T-helper 17 cell (primary cell): ENCODE measurements at places on chromosomes 6 and 20. TPM values are rescaled to one million over a fixed set of nuclear protein-coding genes. Genes with fewer than 3 reads are reported as not detected.

DNA sequence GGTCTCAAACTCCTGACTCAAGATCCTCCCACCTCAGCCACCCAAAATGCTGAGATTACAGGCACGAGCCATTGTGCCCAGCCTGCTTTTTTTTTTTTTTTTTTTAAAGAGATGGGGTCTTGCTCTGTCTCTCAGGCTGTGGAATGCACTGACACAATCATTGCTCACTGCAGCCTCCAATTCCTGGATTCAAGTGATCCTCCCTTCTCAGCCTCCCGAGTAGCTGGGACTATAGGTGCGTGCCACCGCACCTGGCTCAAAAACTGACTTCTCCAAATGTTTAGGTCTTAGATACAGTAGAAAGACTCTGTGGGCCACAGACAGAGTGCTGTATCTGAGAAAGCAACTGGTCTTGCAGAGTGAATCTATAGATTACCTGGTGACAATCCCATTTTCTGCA is 31.1 kb upstream of the SLC4A11 start:
- no peaks in the 10 kb centered on the region for H3K27me3 ChIP-seq
- H3K36me3 ChIP-seq = peaks cover 2% of the 10 kb centered on the region
- H3K4me3 ChIP-seq = no peak overlapping the region
- no peak for DNase-seq
- no peak overlapping the region for H3K27ac ChIP-seq
- H3K4me1 ChIP-seq = no peaks in the 10 kb centered on the region

- H3K27ac ChIP-seq = no peak overlapping the region
- peaks cover 21% of the 10 kb centered on the region for H3K4me1 ChIP-seq
- H3K4me3 ChIP-seq = no peak overlapping the region
- DNase-seq = no peak
- no peaks in the 10 kb centered on the region for H3K27me3 ChIP-seq
Observed at GRCh38 chr6:257031-257725, 35.1 kb upstream of the DUSP22 start.

DNA sequence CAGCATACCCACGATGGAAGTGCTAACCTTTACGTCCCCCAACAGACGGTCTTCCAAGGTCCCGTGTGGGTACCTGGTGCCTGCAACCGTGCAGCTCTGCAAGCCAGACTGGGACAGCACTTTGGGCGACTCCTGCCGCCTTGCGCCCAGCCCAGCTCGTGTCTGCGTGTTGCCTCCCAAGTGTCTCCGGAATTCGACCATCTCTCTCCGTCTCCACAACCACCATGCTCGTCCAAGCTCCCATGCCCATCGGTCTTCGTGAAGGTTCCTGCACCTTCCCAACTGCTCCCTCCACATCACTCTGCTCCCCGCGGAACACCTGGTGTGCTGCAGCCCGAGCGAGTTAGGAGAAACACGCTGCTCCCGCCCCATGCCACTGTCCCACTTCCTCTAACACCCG is 173.2 kb upstream of the AFDN start:
- H3K27me3 ChIP-seq = no peaks in the 10 kb centered on the region
- H3K36me3 ChIP-seq = no peaks in the 10 kb centered on the region
- DNase-seq = no peak
- no peak overlapping the region for H3K27ac ChIP-seq

DNA sequence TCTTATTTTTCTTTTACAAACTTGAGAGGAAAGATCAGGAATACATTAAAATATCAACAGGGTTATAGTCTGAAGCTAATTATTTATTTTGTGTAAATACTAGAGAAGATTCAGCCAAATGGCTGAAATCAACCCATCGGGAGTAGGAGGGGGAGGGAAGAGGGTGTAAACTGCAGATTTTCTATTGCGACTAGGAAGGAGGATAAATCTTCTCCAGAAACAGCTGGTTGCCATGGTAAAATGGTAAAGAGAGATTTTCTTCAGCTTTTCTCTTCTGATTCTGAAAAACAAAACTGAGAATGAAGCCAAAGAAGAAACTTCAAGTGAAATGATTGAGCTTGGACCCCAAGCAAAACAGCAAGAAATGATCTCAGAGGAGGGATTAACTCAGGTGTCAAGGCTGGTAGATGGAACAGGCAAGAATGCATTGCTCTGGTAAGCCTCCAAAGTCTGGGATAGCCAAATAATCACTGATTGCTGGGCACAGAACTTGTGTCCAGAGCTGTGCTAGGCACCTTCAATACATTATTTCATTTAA is 193.5 kb upstream of the SPTLC3 start:
- H3K4me3 ChIP-seq = no peak overlapping the region
- H3K36me3 ChIP-seq = no peaks in the 10 kb centered on the region
- no peak overlapping the region for H3K27ac ChIP-seq
- no peak for DNase-seq
- no peaks in the 10 kb centered on the region for H3K27me3 ChIP-seq

- H3K4me1 ChIP-seq = peaks cover 57% of the 10 kb centered on the region
- DNase-seq = no peak
- H3K27ac ChIP-seq = no peak overlapping the region
Observed at GRCh38 chr6:15400572-15401004, 154.7 kb downstream of the JARID2 start.

DNA sequence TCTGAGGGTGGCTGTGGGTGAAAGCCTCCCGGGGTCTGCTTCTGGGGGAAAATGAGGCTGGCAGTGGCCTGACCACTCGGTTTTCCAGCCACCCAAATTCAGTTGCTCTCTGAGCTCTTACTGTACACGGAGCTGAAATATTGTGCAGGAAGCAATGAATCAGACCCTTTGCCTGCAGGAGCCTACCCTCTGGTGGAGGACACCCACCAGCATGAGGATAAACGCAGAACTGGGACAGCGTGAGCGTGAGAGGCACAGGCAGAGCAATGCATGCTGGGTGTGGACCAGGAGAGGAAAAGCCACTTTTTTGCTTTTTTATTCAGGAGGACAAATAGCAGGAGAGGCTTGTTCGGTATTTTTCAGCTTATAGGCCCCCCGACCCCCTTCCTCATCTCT is 298.0 kb downstream of the QKI start:
- no peak for DNase-seq
- peaks cover 2% of the 10 kb centered on the region for H3K36me3 ChIP-seq
- H3K27ac ChIP-seq = no peak overlapping the region
- H3K4me1 ChIP-seq = peaks cover 2% of the 10 kb centered on the region
- H3K4me3 ChIP-seq = peak overlapping the region; percentile 12

DNA sequence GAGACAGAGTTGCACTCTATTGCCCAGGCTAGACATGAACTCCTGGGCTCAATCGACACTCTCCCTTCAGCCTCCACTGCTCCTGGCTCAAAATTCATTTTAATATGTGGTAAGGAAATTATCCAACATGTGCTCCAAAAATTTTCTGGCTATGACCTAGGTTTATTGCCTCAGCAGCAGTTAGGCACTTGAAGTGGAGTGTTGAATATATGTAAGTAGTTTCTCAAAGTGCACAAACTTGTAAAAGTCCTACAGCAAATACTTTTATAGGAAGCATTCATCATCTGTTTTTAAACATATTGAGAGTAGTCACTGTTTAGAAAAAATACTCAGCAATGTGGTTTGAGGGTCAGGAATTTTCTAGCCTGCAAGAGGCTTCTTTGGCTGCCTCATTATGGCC is 13.2 kb downstream of the FILIP1 start:
- H3K4me1 ChIP-seq = peaks cover 4% of the 10 kb centered on the region
- no peak overlapping the region for H3K27ac ChIP-seq
- no peak for DNase-seq
- no peak overlapping the region for H3K4me3 ChIP-seq

DNA sequence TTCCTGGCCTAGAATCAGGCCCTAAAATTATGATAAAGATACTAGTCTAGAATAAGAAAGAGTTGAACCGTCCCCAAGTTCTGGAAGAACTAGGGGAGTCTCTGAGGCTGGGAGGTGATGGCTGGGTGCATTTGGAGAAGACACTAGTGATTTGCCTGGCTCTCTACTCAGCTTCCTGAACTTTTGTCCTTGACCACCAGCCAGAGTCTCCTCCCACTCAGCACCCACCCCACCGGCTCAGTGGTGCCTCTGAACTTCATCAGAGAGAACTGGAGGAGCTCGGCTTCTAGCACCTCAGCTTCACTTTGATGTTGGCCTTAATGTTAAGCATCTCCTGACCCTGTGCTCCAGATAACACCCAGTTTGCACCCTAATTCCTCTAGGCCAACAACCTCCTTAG is 73.0 kb downstream of the PERP start:
- H3K4me1 ChIP-seq = peaks cover 4% of the 10 kb centered on the region
- DNase-seq = no peak
- H3K4me3 ChIP-seq = no peak overlapping the region
- no peaks in the 10 kb centered on the region for H3K36me3 ChIP-seq
- no peak overlapping the region for H3K27ac ChIP-seq
- H3K27me3 ChIP-seq = peaks cover 26% of the 10 kb centered on the region

- no peaks in the 10 kb centered on the region for H3K4me1 ChIP-seq
- no peak for DNase-seq
- H3K27ac ChIP-seq = no peak overlapping the region
- H3K4me3 ChIP-seq = no peak overlapping the region
- peaks cover 11% of the 10 kb centered on the region for H3K27me3 ChIP-seq
- H3K36me3 ChIP-seq = peaks cover 2% of the 10 kb centered on the region
Observed at GRCh38 chr6:163771180-163771579, 356.7 kb downstream of the QKI start.

DNA sequence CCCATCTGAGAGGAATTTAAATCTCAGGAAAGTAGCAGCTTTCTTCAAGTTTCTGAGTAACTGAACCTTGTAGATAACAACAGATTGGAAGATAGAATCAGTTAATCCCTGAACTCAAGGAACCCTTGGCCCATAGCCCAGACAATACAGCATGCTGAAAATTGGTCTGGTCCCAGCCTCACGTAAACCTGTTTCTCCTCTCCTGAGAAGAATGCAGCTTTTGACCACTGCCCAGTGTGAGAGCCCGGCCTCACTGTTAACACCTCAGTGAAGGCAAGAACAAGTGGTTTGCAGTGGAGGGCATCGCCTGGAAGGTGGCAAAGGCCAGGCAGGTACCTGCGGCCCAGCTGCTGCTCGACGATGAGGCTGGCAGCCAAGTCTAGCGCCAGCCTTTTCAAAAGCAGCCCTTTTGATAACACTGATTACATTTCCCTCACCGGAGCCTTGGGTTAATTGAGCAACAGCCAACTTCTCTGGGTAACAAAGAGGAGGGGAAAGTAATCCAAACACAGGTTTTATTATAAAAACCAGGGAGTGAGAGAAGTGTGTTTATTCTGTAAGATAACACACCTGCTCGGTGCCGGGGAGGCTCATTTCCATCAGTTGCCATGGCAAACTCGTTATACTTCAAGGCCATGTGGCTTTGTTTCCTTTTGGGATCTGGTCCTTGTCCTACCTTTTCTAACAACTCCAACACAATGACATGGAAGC is 54.0 kb downstream of the TRAF3IP2 start:
- no peak overlapping the region for H3K4me3 ChIP-seq
- no peaks in the 10 kb centered on the region for H3K36me3 ChIP-seq
- no peak for DNase-seq

The C4A gene
- total RNA-seq = 5.4 TPM

The PIM1 gene
- 310 TPM for total RNA-seq

The RBBP8NL gene
- total RNA-seq = not detected

The TAB2 gene
- total RNA-seq = 192 TPM
